ENCODE measurements at places on chromosomes 13 and 19.
A peak's percentile ranks its signal among the peaks of the same experiment; 100 is the strongest.

DNA sequence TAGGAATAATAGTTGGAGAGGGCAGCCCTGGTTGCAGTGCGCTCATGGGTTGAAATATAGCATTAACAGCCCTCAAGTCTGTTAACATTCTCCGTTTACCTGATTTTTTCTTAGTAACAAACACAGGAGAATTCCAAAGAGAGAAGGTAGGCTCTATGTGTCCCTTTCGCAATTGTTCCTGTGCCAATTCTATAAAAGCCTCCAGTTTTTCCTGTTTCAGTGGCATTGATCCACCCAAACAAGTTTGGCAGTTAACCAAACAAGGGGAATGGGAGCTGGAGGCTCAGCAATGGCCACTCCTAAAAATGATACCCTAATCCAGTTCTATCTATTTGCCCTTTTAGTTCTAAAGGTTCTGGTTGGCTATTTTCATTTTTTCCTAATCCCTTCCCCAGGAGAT lies 151.6 kb downstream of the ZNF486 start:
- no peak for DNase-seq

GRCh38 chr19:3365836-3366752 lies at the start of gene NFIC:
Gene NFIC (plus strand): TSS chr19:3366583. CDS start chr19:3366637, 54 bp downstream.
- DNase-seq: no peak

GRCh38 chr19:35281303-35281702 lies 1.0 kb upstream of the HAMP start:
- DNase-seq: no peak

GRCh38 chr13:28313579-28313978 lies 175.2 kb downstream of the PAN3 start:
- DNase-seq: no peak

GRCh38 chr19:13220847-13221246 lies 70.6 kb downstream of the IER2 start:
- DNase-seq: no peak

- DNase-seq: no peak
Observed at GRCh38 chr13:42574435-42575311, 721 bp downstream of the TNFSF11 start.

DNA sequence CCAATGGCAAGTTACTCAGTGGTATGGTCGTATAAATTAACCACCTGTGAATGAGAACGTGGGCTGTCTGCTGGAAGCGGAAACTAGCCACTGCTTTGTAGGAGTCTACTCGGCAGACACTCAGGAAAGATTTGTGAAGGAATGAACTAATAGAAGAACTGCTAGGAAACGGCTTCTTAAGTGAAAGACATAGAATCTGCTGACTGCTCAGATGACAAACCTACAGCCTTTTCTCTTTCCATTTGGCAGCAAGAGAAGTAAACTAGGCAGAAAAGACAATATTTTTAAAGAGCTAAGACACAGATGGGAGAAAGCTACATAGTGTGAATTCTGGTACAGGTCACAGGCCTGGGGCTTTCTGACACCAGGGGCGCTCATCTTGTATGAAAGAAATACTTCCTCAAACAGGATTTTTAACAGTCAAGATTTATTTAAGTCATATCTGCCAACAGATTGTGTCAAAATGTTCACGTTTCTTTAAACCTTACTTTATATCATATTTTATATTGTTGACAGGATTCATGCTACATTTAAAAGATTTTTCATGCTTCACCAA lies 78.4 kb downstream of the MIPEP start:
- no peak for DNase-seq

GRCh38 chr13:98505217-98505616 lies 71.7 kb downstream of the STK24 start:
- DNase-seq: no peak

DNA sequence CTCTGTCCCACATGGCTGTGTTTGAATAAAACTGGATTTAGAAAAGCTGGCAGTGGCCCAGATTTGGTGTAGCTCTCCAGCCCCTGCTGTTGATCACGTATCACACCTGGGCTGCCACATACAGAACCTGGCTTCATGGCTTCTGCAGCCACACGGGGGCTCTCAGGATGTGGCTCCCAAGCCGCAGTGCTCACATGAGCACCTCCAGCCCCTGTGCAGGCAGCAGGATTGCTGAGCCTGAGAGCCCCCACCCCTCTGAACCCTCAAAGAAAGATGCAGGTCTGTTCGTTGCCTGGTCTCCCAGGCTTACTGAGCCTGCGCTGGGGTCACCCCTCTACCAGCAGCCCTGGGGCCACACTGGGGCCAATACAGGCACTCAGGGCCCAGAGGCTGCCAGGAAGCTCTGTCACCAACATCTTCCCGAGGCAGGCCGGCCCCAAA lies 2.7 kb downstream of the PLEKHF1 start:
- DNase-seq: peak; percentile 12

- DNase-seq: no peak
Observed at GRCh38 chr13:99178636-99179035, 22.0 kb upstream of the UBAC2 start.

DNA sequence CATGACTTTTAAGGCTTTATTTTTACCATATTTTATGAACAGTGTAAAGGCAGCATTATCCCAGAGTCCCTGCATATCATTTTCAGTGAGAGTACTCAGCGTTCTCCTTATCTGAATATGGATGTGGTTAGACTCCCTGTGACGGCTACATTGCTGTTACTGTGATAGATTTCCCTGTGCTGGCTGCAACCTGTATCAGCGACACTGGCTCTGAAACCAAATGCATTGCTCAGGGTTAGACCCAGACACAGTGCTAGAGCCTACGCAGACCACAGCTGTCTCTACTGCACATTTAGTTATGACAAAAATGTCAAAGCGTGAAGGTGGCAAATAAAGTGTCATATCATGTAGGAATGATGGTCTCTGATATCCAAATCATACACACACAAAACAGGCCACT lies 138.0 kb downstream of the ENOX1 start:
- DNase-seq: no peak

DNA sequence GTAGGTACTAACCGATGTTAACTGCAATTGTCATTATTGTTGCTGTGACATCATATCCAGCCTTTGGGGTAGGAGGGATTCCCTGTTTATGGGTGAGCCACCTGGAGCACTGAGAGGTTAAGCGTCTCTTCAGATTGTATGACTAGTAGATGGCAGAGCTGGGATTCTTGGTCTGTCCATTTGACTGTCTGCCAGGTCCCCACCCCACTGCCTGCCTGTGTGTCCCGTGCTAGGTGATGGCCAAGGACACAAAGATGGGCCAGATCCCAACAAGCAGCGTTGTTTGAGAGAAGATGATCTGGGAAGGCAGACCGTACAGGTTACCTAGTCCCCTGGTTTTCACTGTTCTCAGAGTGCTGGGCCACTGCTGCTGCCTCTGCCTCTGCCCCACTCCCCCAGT lies 16.6 kb downstream of the PPP2R1A start:
- no peak for DNase-seq

DNA sequence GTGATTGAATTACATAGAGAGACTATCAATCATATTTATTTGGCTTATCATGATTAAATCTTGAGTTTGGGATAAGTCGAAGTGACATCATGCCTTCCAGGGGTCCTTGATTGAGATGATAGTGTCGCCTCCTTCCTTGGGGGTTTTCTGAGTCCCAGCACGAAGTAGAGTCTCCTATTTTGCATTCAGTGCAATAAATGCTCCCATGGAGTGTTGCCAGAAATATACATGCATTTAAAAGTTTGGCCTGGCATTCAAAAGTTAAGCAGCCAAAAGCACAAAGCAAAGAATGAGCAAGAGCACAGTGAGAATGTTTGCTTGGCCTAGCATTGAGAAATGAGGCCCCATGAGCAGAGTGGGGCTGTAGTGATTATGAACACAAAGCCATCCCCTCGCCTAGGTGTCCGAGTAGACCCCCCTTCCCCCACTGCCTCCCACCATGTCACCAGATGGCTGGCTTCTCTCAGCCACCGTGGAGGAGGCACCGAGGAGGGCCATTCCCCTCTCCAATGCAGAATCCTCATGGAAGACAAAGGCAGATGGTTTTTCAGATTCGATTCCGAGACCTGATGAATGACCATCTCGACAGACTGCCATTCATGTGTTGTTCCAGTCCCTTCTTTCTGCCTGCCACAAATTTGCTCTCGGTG lies 58.8 kb upstream of the UBL3 start:
- no peak for DNase-seq

DNA sequence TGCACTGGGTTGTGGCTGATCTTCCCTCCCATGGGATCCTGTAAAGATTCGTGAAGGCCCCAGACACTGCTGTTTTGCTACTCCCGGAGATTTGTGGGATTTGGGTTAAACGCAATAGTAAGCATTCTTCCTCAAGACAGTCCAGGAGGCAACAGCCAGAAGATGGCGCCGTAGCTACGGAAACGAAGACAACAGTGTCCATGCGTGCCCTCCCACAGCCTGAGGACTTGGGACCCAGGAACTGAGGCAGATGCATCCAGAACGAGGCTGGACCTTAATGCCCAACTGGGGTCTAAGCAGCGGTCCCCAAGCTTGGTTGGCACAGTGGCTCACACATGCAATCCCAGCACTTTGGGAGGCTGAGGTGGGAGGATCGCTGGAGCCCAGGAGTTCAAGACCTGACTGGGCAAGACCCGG lies 57.6 kb upstream of the ZNF507 start:
- peak; percentile 61 for DNase-seq

DNA sequence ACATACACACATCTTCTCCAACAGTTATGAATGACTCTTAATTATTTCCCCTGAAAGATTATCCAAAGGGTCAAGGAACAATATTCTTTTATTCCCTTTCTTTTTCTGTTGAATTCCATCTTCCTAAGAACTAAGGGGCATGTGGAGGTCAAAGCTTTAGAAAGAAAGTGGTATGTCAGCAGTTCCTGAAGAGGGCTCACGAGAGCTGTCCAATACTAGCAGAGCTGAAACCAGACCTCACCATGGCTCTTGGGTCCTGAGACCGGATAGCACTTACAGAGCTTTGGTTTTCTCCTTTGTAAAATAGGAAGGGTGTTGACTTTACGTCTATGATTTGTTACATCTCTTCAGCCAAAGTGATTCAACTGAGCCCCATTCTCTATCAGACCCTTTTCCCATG lies 109.8 kb upstream of the FREM2 start:
- DNase-seq: no peak

GRCh38 chr13:46913757-46914156 lies 16.9 kb upstream of the HTR2A start:
- DNase-seq: no peak

DNA sequence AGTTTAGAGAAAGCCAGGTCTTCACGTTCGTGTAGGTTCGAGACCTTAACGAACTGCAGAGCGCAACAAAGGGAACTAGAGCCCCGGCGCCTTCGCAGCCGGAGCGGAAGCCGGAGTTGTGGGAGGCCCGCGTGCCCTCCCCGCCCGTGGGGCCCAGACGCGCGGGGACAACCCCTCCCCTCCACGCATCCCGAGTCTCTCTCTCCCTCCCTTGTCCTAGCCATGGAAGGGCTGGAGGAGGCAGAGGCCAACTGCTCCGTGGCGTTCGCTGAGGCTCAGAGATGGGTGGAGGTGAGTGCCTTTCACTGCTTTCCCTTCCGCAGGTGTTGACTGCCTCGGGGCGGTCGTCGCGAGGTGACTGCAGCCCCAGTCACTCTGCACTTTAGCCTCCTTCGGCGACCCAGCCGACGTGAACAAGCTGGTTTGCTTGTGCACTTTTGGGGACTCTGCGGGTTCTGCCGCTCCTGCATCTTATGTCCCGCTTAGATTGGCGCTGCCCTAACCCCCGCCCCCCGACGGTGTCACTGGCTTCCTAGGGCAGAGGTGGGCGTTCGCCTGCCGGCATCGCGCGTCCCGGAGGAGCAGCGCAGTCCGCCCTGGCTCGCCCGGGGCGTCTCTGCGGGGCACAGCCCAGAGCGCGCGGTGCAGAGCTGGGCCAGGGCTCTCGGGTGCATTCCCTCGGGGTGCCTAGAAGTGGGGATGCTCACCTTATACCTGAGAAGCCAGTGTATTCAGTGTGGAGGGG lies 478 bp downstream of the LMO7 start:
- peak; percentile 42 for DNase-seq

GRCh38 chr13:21047591-21048282 lies 13.6 kb downstream of the LATS2 start:
- no peak for DNase-seq

- no peak for DNase-seq
Observed at GRCh38 chr19:30539315-30539714, 167.1 kb downstream of the ZNF536 start.

DNA sequence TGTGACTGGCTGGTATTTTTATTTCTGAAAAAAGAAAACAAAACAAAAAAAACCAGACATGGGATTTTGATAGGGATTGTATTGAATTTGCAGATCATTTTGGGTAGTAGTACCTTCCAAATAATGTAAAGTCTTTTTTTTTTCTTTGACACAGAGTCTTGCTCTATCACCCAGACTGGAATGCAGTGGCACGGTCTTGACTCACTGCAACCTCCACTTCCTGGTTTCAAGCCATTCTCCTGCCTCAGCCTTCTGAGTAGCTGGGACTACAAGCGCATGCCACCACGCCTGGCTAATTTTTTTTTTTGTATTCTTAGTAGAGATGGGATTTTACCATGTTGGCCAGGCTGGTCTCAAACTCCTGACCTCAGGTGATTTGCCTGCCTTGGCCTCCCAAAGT lies 4.2 kb downstream of the ZNF101 start:
- DNase-seq: no peak

GRCh38 chr13:44573790-44574465 lies 2.2 kb downstream of the TSC22D1 start:
- peak; percentile 30 for DNase-seq

DNA sequence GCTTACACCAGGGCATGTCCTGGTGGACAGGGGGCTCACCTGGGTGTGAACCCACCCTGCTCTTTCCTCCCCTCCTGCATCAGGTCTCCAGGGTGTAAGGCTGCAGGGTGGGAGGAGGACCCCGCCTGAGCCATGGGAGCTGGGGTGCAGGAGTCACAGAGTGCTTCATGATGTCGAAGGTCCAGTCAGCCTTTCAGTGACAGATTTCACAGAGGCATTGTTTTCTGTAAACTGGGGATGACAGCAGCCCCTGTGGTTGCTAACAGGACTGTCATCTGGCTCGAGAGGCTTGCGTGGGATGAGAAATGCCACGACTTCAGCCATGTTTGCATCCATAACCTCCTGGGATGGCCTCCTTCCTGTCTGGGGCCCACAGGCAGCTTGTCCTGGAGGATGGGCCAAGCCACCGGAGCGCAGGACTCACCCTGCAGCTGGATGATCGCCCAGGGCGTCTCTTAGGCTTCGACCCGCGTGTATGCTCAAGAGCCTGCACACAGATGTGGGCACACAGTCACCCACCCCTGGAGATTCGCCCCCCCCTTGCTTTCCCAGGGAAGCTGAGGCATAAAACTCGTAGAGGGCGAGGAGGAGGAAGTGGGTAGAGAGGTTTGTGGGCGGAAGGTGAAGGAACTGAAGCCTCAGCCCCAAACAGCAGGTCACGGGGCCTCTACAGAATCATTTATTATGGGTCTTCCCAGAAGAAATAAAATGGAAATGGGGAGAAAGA lies 4.9 kb downstream of the NANOS3 start:
- no peak for DNase-seq

GRCh38 chr19:32313569-32314265 lies 31.7 kb upstream of the ZNF507 start:
- no peak for DNase-seq

GRCh38 chr13:24682353-24682752 lies 2.1 kb downstream of the ATP12A start:
- no peak for DNase-seq

All from HuH-7 (cell line).